NCI-H1105 treated with DMSO at 0.1 percent for 48 hours (cell line): ENCODE measurements at places on chromosomes 1 and 21.

DNA sequence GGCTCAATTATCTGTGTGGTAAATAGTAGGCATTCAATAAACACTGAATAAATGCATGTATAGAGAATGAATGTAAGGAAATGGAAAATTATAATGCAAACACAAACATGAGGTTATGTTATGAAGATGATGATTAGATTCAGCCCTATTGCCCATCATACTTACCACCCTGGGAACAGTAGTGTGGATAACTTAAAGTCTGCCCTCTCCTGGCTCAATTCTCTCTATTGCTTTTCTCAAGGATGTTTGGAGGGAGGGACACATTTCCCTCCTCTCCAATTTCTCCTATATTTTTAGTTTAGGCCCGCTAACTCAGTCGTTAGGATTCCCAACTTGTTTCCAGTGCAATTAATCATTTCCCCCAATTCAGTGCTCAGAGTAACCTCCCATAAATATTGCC lies 101.5 kb upstream of the TNR start:
- no peak for DNase-seq

GRCh38 chr21:34644825-34645224 lies 24.0 kb upstream of the CLIC6 start:
- DNase-seq, result no peak

- no peak for DNase-seq
Observed at GRCh38 chr1:208581209-208581608, 337.0 kb upstream of the PLXNA2 start.

- no peak for DNase-seq
Observed at GRCh38 chr1:208176649-208177048, 67.5 kb downstream of the PLXNA2 start.

DNA sequence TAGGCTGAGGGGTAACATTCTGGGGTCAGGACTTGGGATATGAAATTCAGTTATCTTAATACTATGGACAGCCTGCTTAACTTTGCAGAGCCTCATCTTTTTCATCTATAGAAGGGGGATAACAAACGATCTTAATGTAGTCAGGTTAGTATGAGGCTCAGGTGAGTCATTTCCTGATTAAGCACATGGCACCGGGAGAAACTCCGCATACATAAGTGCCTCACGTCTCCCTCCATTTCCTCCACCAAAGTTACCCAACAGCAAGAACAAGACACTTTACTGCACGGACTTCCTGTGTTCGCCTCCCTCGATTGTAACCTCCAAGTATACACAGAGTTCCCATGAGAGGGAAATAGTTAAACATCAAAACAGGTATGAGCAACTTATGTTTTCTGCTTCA lies 112.7 kb upstream of the COA6 start:
- DNase-seq, result no peak

GRCh38 chr1:31433396-31433930 lies 20.4 kb downstream of the SERINC2 start:
- DNase-seq, result no peak

DNA sequence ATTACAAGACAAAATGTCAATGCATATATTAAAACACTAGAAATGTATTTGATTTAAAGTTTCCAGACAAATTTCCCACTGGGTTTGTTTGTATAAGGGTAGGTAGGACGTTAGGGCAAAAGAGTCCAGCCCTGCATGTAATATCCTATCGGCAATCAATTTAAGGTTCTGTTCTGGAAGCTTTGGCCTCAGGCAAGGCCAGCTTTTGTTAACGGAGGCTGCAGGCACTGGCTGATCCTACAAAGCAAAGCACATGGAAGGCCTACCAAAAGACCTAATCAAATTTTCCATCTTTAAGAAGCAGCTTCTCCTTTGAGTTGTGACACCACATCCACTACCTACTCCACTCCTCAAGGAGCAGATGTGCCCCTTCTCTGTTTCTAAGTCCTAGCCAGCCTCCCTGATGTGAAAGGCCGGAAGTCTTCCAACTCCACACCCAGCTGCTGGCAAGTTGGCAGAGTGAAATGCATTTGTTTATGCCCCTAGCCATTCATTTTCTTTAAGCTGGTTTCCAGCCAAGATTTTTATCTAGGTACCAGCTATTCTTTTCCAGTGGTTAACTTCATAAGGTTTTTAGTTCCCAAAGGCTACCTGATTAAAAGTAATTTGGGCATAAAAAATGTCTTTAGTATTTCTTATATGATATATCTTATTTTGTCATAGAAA lies 452.6 kb downstream of the PTBP2 start:
- peak; percentile 75 for DNase-seq

- DNase-seq, result no peak
Observed at GRCh38 chr1:8438489-8438888, 120.6 kb downstream of the SLC45A1 start.

DNA sequence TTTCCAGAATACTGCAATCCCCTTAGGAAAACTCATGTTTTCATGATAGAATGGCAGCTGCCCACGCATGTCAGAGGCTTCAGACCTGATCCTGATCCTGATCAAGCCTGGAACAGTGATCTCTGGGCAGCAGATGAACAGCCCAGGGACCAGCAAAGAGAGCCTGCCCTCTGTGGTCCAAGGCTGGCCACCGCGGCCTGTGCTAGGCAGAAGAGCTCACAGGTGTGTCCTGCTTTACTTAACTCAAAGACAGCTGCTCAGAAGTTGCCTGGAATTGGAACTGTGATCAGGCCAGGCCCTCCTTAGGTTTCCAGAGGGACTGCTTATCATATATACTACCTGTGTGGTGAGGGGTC lies 21.2 kb upstream of the BCAR3 start:
- no peak for DNase-seq

GRCh38 chr1:22398656-22399420 lies 52.8 kb upstream of the ZBTB40 start:
- no peak for DNase-seq

DNA sequence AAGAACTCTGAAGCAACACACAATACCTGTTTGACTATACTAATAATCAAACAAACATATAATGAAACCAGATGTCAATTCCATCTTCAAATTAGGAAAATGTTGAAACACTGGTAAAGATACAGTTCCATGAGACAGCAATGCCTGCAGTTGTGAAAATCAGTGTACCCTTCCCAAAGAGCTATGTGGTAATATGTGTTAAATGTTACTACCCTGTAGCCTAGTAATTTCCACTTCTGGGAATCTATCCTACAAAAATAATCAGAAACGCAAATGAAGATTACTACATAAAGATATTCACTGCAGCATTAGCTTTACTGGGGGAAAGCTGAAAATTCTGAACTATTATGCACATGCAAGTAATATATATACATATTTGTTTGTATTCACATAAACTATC lies 16.9 kb downstream of the GLIS1 start:
- no peak for DNase-seq

DNA sequence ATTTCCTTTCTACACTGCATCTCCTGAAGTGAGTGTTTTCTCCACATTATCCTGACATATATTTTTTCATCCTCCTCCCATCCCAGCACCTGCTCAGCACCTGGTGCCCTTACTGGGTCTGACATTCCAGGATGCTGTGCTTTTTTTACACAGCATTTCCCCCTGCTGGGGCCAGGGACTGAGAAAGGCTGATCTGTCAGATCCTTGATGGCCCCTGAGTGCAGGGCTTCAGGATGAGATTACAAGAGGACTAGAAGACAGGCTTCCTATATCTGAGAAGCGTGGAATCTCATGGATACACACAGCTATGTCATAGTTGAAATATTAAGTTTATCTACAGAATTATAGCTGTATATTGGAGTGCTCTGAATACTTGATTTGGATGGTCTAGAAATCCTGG lies 24.4 kb downstream of the RCAN1 start:
- DNase-seq, result peak; percentile 44

DNA sequence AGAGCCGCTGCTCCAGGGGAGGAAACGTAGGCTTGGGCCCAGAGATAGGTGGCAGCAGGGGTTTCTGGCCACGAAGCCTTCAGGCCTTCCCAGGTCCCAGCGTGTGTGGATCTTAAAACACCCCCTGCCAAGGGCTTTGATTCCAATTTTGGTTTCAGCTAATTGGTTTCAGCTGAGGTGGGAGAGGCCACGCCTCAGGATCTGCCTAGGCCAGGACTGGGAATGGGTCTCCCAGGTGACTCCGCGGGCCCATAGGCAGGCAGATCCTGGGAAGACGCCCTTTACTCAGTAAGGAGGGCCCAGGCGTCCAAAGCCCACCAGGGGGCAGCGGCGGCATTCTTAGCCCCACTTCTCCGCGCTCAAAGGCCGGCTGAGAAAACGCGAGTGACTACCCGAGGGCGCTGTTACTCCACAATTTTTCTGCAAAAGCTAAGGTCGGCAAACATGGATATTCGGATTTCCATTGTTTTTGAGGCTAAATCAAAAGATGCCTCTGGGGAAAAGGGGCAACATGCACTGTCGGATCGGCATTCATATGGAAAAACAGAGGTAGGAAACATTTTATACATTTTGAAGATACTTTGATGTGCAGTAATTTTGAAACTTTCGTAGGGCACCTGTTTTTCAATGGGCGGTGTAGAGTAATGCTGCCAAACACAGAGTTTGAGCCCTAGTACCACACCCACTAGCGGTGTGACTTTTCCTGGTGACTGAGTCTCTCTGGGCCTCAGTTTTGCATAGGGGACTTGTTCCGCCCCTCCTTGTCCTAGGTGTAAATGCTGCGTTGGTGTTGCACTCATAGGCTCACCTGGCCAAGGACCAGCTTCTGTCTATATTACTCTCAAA lies 31.8 kb upstream of the BCL10 start:
- DNase-seq, result peak; percentile 89

- peak; percentile 15 for DNase-seq
Observed at GRCh38 chr21:14864211-14865021, 200.4 kb downstream of the NRIP1 start.

- no peak for DNase-seq
Observed at GRCh38 chr1:11013160-11013531, 692 bp downstream of the TARDBP start.

DNA sequence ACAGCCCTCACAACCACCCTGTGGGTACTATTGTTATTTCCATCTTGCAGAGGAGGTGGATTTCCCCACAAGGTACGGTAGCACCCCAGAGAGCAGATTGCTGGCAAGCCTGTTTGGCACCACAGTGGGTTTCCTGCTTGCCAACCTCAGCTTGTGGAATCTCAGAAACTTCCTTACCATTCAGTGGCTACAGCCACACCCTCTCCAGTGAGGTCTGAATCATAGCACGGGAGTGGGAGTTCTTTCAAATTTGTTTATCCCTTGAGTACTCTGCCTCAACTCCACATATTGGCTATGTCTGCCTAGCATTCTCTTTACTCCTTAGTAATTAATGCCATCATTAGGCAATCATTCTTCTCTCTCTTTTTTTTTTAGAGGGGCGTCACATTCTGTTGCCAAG lies 162.1 kb downstream of the PTPRU start:
- no peak for DNase-seq

GRCh38 chr1:101781201-101781831 lies 215.4 kb downstream of the OLFM3 start:
- peak; percentile 100 for DNase-seq

- no peak for DNase-seq
Observed at GRCh38 chr1:156356262-156356874, 12.6 kb upstream of the RHBG start.

DNA sequence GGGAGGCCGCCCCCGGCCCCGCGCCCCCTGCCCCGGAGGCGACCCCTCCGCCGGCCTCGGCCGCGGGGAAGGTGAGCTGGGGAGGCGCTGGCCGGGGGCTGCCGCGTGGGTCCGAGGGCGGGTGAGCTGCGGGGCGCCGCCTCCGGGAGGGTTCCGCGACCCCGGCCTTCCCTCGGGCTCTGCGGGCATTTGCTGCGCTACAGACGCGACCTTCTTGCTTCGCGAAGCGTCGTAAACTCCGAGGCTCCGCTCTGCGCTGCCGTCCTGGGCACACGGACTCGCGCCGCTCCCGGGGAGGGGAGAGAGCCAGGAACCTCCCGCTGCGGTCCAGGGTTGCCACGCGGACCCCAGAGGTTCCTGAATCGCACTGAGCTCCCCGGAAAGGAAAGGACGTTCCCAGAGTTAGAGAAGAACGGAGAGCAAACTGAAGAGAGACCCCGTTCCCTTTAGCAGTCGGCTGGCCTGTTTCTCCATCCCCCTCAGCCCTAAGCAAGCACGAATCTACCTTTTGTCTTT lies 345 bp downstream of the SLX9 start:
- peak; percentile 29 for DNase-seq

DNA sequence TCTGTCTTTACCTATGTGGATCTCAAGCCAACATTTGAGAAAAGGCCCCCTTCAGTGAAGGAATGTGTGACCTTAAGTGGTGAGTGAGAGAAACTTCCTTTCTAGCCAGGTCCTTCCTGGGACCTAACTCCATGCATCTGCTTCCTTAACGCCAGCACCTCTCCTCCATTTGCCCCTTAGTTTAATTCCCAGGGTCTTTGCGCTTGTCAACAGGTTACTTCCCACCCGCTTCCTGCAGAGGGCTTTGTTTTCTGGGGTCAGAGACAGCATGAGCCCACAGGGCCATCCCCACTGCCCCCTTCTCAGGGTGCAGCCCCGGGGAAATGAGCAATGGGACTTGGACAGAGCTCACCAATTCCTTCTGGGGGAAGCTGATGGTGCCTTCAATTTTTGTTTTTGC lies 54.8 kb downstream of the EVA1C start:
- DNase-seq, result no peak

- no peak for DNase-seq
Observed at GRCh38 chr21:31358158-31358557, 14.1 kb upstream of the TIAM1 start.

- no peak for DNase-seq
Observed at GRCh38 chr1:4177425-4178150, 277.5 kb upstream of the C1orf174 start.

DNA sequence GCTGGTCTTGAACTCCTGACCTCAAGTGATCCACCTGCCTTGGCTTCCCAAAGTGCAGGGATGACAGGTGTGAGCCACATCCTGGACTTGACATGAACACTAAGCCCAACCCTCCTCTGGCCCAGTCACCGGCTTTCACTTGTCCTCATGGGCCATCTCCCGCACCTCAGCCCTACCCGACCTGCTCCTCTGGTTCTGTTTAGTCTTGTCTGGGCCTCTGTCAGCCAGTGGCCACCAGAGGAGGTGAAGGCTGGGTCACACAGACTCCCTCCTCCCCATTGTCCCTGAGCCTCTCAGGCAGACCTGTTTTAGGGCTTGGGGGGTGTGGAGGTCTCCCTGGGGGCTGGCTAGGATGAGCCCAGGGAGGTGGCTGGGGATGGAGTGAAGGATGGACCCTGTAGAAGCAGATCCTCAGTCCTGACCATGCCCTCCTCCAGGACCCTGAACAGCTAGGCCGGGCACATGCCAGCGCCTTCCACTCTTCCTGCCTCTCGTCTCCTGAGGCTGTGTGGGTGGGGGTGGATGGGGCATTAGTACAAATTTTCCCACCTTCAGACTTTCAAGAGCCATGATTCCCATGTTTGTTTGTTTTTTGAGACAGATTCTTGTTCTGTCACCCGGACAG lies 26.1 kb upstream of the UMODL1 start:
- DNase-seq, result no peak

DNA sequence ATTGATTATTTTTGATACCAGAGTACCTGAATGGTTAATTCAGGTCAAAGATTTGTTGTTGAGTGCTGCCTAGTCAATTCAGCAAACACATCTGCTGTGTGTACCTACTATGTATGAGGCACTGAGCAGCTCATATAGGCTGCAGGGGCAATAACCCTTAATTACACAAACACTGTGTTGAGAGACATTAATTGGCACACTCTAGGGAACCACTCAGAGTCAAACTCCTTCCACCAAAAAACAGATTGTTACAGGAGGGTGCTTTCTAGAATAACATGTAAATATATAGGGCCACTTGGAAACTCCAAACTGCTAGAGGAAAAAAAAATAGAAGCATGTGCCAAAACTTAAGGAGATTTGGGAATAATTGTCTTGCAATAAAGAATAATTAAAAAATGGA lies 31.3 kb downstream of the UBE2U start:
- peak; percentile 93 for DNase-seq

GRCh38 chr1:159239551-159240220 lies 35.0 kb downstream of the ACKR1 start:
- DNase-seq, result no peak
